Hypothalamus (tissue), 51 donors: ENCODE measurements at places on chromosomes 12 and 14.

- no peak for DNase-seq
These were observed 3.5 kb downstream of the DEGS2 start for GRCh38 chr14:100155756-100156616.

- DNase-seq: no peak
These were observed 54.1 kb downstream of the FBRSL1 start for GRCh38 chr12:132544080-132544397.

DNA sequence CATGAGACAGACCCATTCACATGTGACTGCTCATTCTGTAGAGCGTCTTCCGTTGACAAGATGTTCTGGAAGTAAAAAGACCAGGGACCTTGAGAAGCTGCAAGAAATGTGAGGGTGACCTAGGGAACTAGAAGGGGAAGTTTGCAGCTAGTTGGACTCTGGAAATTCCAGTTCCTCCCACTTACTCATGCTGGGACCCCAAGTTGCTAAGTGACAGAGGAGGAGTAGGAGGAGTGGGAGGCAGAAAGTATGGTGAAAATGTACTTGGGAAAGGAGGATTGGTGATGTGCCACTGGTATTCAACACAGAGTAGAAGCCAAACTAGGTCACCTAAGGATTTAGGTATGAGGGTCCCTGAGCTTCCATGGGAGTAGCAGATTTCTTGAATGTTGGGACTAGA lies 132.4 kb downstream of the KCNA5 start:
- DNase-seq: no peak

- no peak for DNase-seq
These were observed 79.9 kb upstream of the KCNA1 start for GRCh38 chr12:4829793-4830162.

DNA sequence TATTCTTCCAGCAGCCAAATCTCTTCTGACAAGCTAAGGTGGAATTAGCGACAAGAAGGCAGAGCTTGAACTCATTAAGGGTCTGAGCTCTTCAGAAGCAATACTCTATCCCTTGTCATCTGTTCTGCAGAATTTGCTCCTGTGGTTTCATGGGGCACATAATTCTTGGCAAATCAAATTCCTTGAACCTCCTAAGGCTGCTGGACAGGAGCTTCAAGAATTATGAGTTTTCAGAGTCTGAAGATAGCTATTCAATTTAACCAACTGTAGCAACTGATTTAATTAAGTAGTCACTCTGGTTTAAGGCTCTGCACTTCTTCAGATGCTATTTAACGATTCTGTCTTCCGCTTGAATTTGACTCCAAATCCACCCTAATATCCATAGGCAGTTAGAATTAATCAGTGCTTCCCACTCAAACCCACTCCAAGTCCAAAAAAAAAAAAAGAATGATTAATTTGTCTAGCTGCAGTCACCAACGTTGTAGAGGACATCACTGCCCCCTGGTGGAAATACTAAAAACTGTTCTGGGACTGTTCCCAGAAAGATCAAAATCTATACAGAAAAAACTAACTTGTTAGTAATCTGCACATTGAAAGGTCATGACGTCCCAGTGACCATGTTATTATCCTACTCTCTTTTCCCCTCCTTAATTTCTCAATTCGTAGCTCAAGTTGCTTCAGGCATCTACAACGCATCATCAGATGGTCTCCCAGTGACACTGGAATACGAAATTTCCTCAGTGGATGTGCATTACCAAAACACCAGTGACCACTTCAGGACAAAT lies 169.9 kb downstream of the KIF21A start:
- DNase-seq: peak; percentile 21

DNA sequence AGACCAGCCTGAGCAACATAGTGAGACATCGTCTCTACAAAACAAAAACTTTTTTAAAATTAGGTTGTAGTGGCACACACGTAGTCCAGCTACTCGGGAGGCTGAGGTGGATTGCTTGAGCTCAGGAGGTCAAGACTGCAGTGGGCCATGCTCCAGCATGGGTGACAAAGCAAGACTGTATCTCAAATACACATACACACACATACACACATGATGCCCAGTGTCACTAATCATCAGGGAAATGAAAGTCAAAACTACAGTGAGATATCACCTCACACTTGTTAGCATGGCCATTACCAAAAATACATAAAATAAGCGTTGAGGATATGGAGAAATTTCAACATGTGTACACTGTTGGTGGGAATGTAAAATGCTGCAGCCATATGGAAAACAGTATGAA lies 33.2 kb upstream of the KICS2 start:
- DNase-seq: no peak

DNA sequence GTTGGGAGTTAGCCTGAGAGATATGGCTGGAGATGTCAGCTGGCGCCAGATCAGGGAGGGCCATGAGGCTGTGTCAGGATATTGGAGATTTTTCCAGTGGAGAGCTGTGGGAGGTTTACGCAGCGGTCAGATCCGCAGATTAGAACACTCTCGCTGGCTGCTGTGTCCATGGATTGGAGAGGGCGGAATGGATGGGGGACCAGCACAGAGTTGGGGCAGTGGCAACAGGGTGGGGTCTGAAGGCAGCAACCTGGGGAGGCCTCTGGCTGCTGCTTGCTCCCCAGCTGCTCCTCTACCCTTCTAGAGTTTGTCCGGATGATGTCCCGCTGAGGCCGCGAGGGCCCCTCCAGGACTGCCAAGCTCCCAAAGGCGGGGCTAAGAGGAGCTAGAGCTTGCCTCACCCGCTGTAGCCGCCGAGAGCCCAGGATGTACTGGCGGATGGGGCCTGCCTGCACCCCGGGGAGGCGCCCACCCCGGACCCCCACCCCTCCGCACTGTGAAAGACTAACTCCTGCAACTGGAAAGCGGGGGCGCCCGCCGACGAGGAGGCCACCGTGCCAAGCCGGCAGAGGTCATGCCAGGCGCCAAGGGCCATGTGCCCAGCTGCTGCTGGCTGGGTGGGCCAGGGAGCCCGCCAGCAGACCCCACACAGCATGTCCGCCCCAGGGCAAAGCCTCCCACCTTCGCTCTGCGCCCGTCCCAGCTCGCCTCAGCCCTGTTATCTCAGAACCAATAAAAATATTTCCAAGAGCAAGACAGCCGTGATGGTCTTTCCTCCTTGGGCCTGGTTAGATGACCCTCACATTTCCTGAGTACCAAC lies 20.2 kb upstream of the MLEC start:
- DNase-seq: no peak

- DNase-seq: no peak
These were observed 13.9 kb upstream of the TCP11L2 start for GRCh38 chr12:106288494-106289195.

- no peak for DNase-seq
These were observed 120.0 kb downstream of the SCARB1 start for GRCh38 chr12:124743479-124744272.

DNA sequence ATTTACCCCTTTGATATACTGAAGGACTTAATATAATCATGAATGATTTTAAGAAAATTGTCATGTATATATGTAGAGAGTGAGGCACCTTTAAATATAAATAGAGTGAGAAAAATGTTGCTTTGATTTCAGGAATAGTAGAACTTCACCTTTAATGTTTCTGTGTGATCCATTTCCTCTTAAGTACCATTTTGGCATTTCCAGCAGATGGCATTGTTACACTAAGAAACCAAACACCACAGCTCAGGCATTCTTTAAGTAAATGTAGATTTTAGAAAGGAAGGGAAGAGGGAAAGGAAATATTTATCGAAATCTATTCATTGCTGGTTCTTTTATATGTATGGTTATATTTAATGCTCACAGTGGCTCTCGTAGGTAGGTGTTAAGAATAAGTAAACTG lies 556.7 kb upstream of the FBXO33 start:
- DNase-seq: peak; percentile 0

DNA sequence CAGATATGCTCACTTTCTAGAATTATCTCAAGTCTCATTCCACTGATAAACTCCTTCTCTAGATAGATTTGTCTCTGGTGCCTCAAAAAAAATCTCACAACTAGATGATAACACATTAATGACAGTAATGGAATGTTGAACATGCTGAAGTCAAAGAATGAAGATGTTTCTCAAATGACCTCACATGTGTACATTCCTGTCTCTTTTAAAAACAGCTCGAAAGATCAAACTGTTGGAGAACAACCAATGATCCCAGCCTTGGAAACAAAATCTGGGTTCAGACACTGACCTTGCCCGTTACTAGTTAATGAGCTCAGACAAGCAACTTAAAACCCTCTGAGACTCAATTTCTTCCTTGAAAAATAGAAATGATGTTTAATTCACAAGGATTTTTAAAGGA lies 44.7 kb upstream of the KCNJ8 start:
- no peak for DNase-seq

DNA sequence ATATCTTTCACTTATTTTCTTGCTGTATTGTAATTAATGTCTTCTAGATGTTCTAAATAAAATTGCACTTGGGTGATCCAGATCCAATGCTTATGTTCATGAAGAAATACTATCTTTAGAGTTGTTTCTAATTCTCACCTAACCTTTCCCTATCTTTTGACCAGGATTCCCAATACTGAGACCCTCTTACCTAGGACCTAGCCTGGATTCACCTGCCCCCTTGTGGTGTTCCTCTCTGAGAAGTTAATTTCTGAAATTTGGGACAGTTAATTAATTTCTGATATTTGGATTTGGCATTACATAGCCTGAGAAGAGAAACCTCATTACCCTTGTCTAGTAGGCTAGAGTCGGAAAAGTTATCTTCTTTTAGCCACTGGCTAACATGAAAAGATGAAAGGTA lies 29.5 kb downstream of the FOXA1 start:
- no peak for DNase-seq

- DNase-seq: no peak
These were observed 206.2 kb downstream of the NAV3 start for GRCh38 chr12:78036874-78037273.

GRCh38 chr12:58248599-58248998 lies 307.2 kb downstream of the ATP23 start:
- DNase-seq: no peak

- no peak for DNase-seq
These were observed 19.2 kb upstream of the GXYLT1 start for GRCh38 chr12:42163913-42164312.

DNA sequence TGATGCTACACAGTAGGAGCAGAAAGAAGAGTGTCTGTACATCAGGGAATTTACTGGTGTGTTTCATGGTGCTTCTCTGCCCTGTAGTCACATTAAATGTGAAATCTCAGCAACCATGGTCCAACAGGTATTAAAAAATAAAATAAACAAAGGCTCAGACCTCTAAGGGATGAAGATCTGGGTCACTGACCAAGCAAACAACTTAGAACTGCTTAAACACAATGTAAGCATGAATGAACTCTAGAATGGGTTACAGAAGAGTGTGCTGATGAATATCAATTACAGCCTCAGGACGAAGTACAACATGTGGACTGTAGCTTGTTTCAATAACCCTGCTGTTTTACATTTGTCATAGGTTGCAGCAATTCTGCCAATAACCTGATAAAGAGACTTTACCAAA lies 47.4 kb downstream of the SLC35F4 start:
- no peak for DNase-seq
